ENCODE measurements at places on chromosomes 7 and 10.

DNA sequence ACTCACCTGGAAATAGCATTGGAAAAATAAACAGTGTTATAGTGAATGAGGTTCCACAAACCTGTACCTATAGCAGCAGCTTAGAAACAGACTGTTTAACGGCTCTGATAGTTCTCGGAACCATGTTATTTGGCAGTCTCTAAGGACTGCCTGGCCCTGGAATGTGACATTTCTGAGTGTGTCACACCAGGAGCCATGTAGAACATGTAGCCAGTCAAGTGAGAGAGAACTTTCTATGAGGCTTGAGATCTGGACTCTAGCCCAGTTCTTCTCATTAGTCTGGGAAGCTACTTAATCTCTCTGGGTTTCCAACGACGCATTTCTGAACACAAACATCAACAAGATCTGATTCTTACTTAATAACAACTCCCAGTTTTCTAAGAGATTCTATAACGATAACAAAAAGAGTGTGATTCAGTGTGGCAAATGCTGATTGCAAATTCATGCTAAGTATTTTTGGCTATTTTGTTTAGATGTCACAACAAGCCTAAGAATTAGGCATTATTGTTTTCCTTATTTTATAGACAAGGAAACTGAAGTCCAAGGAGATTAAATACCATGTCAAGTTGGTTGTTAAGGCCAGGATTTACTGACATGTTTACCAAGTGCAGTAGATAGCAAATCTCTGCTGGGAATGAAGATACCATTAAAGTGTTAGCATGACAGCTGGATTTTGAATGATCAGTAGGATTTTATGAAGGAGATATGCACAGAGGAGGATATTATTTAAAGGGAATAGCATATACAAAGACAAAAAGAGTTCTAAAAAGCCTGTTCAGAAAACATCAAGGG, 47.2 kb downstream of the APBB1IP start:
- no peak for DNase-seq

GRCh38 chr10:95407546-95407945, 116.7 kb upstream of the PDLIM1 start:
- DNase-seq, result no peak

GRCh38 chr7:74094224-74095101, 10.9 kb downstream of the LIMK1 start:
- peak; percentile 60 for DNase-seq

DNA sequence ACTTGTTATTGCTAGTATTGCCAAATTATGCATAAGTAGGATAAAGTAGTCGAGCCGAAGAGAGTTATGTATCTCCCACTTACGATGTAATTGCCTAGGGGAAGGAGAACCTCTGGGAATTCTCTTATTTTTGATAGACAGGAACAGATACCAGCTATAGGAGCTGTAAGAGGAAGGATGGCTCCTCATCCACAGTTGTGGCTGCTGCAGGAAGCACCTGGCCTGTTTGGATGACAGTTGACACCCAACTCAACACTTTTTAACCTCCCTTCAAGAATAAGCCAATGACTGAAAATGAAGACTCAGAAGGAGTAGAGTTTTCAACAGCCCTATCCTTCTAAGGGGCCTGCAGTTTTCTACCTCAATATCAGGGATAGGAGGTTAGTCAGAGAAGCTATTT, 6.3 kb downstream of the DYDC1 start:
- DNase-seq, result no peak

DNA sequence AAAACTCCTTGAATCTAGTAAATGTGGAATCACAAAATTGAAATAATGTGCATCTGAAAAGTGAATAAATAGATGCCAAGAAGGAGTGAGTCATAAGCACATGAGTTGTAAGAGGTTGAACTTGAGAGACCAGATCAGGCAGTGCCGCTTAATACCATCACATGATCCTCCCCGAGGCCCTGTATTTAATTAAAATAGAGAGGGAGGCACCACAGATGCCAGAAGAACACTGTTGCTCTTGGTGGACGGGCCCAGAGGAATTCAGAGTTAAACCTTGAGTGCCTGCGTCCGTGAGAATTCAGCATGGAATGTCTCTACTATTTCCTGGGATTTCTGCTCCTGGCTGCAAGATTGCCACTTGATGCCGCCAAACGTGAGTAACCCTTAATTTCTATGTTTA, at the start of gene GPNMB:
GPNMB (plus strand) TSS at position 221 of the 400 bp plus-strand sequence; CDS start at position 304, 83 bp downstream.
- DNase-seq, result no peak

GRCh38 chr10:71805776-71806703, 32.7 kb upstream of the VSIR start:
- no peak for DNase-seq

DNA sequence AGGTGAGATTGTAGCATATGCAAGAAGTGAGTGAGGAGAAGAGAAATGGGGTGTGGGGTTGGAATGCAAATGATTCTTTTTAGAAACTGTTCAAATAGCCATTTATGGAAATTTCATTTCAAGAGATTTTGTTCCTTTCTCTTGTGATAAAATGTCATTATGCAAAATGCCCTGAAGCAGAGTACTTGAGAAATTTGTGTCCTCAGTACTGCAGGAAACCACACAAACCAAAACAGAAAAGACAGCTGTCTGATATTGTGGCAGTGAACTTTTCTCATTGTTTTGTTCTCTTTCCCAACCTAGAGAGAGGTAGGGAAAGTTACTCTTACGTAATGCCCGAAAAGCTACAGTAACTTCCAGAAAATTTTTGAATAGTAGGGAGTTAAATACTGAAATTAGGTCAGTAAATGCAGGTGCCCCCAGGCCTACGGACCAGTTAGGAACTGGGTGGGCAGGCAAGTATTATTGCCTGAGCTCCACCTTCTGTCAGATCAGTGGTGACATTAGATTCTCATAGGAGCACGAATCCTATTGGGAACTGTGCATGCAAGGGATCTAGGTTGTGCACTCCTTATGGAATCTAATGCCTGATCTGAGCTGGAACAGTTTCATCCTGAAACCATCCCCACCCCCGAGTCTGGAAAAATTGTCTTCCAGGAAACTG, 34.0 kb downstream of the DLD start:
- no peak for DNase-seq

All from stimulated activated CD4-positive, alpha-beta T cell treated with anti-CD3 and anti-CD28 coated beads, Interleukin-12 subunit alpha, Interleukin-12 subunit beta, amount 100 ng/mL, for 4 hours (primary cell).